ENCODE measurements at places on chromosomes 13 and 19.

DNA sequence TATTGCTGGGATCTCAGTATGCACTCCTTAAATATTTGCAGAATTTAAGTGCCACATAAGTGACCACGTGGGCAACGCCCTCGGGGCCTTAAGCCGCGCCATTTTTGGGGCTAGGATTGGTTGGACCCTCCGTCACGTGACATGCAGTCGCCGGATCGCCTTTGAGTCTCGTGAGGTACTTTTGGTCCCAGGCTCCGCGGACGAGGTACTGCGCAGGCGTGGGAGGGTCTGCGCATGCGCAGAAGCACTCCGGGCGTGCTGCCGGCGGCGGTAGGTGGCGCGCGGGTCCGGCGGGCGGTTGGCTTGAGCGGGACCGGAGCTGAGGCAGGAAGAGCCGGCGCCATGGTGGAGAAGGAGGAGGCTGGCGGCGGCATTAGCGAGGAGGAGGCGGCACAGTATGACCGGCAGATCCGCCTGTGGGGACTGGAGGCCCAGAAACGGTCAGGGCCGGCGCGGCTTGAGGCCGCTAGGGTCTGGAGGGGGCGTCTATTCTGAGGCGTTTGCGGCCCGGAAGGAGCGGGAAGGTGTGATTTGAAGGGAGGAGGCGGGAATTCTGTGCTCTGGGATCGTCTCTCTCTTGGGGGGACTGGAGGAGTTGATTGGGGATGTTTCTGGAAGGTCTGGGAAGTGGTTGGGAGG lies at the start of gene SAE1:
SAE1 (plus strand) TSS at position 247 of the 639 bp plus-strand sequence; CDS start at position 343, 96 bp downstream.
- DNase-seq = peak; percentile 97

GRCh38 chr13:31875134-31875533 lies 135.8 kb downstream of the RXFP2 start:
- no peak for DNase-seq

DNA sequence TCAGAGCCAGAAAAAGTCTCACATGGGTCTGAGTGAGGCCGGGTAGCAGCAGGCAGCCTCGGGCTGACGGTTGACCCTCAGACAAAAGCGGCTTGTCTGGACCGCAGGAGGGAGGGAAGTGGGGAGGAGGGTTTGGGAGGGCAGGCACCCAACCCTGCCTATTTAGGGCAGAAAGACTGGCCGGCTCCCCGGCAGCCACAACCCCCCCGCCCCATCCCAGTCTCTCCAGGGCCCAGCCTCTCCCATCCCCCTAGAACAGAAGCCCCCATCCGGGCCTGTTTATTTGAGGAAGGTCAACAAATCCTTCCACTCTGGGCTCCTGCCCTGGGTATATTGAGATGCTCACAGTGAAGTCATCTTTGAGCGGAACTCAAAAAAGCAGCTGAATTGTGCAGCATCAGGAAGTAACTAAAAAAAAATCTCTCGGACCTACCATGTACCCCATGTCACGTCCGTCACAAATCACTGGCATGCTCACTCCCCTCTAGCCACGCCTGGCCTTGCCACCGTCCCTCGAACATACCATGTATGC lies 6.3 kb downstream of the DACT3 start:
- DNase-seq = no peak

DNA sequence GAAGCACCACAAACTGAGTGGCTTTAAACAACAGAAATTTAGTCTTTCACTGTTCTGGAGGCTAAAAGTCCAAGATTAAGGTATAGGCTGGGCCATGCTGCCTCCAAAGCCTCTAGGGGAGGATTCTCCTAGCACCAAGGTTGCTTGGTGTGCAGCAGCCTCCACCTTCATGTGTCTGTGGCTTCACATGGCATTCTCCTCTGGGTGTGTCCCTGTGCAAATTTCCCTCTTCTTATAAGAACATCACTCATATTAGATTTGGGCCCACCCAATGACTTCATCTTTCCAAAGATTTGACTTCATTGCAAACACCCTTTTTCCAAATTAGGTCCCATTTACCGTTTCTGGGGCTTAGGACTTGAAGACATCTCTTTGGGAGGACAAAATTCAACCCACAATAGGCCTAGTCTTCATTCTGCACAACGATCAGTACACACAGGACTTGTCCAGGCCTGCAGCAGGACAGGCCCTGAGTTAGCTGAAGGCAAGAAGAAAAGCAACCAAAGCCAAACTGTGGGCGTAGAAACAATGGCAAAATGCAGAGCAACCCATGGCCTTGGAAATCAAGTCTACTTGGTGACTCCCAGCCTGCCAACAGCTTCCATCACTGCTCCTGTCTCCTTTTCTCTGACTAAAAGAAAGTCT lies 521.2 kb upstream of the NBEA start:
- no peak for DNase-seq

- no peak for DNase-seq
Observed at GRCh38 chr13:31769575-31769974, 30.2 kb downstream of the RXFP2 start.

GRCh38 chr13:35961461-35962220 lies 169.5 kb downstream of the DCLK1 start:
- DNase-seq = no peak

DNA sequence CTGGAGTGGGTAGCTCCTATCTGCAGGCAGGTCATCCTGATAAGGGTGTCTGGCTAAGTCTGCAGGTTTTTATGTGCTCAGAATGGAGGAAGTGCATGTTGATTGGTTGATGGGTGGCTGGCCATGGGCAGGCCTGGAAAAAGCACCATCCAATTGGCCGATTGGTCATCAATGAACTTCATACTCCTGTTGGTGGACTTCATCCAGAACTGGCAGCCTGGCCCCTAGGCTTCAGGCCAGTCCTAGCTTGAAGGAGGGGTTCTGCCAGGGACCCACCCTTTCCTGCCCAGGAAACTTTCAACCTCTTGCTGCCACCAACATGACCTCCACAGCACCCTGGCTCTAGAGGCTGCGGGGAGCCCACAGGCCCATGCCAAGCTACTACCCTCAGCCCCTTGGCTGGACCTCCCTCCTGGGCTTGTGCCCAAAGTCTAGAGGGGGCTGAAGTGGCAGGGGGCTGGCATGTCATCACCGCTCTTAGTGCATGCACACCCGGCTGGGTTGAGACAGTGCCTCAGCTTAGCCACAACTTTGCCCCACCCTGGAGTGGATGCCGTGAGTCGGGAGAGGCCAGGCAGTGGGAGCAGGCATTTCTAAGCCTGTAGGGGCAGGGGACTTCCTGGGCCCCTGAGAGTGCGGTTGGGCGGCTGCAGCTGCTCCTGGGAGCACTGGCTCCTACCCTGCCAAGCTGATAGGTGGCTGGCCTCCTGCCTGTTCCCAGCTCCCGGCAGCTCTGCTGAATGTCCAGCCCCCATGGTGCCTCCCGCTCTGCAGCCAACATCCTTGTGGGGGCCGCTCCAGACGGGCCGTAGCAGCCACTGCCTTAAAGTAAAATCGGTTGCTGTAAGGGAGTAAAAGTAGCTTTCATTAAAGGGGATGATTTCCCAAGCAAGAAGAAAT lies 13.2 kb downstream of the DNAJC15 start:
- DNase-seq = no peak

GRCh38 chr19:21765151-21765550 lies 2.2 kb downstream of the ZNF100 start:
- DNase-seq = no peak

DNA sequence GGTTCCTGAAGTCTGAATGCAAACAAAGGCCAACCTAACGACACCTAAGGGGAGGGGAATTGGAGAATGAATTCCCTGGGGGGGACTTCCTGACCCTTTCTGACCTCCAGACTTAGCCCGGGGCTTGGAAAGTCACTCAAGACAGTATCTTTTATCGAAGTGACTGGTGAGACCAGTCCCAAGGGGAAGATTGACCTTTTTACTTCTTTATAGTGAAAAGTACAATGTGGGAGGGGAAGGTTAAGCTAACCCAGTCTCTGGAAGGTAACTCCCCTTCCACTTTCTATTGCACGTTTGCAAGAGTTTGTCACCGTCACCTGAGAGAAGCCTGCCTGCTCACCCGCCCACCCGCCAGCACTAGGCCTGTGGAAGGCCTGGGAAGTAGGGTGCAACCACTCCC lies 111.9 kb downstream of the EFNB2 start:
- DNase-seq = peak; percentile 33

DNA sequence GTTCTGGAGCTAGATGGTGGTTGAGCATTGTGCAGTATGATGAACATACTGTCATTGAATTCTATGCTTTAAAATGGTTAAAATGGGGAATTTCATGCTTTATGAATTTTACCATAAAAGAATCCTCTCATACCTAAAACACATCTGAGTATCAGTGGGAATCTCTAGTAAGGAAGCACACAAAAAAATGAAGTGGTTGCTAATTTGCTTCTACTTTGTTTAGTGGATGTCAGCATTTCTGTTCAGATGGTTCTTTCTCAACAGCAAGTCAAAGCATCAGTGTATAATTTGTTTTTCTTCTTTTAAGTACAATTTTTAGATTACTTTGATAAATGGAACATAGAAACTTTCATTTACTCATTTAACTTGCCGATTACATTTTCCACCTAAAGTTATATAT lies 52.1 kb upstream of the AKAP11 start:
- no peak for DNase-seq

DNA sequence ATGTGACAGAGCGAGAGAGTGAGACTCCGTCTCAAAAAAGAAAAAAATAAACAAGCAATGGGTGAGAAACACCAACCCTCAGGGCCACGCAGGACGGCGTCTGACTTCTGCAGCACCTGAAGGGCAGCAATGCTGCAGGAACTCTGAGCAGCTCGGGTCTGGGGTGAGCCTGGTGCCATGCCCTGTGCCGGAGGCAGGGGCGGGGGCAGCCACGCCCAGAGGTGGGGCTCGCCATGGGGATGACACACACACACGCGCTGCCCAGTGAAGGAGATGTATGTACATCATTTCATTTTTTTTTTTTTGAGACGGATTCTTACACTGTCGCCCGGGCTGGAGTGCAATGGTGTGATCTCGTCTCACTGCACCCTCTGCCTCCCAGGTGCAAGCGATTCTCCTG lies 24.3 kb downstream of the GPX4 start:
- DNase-seq = no peak

GRCh38 chr13:23460309-23460708 lies 26.8 kb upstream of the SACS start:
- no peak for DNase-seq

GRCh38 chr19:55373306-55373992 lies 3.2 kb upstream of the TMEM190 start:
- DNase-seq = no peak

DNA sequence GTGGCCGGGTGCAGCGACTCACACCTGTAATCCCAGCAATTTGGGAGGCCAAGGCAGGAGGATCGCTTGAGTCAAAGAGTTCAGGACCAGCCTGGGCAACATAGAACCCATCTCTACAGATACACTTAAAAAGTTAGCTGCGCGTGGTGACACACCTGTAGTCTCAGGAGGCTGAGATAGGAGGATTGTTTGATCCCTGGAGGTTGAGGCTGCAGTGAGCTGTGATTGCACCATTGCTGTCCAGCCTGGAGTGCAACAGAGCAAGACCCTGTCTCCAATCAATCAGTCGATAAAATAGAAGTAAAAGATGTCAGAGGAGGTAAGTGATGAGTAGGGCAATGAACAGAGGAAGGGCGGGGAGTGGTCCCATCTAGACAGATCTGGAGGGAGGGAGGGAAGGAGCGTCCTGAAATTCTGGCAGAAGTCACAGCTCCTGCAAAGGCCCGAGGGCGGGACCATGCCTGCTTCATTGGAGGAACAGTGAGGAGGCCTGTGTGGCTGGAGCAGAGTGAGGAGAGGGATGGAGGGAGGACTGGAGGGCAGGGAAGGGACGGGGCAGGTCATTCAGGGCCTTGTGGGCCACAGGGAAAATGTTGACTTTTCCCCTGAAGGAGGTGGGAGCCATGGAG lies 9.7 kb downstream of the SMIM24 start:
- DNase-seq = no peak

GRCh38 chr19:14580623-14581237 lies 2.2 kb upstream of the CLEC17A start:
- no peak for DNase-seq

DNA sequence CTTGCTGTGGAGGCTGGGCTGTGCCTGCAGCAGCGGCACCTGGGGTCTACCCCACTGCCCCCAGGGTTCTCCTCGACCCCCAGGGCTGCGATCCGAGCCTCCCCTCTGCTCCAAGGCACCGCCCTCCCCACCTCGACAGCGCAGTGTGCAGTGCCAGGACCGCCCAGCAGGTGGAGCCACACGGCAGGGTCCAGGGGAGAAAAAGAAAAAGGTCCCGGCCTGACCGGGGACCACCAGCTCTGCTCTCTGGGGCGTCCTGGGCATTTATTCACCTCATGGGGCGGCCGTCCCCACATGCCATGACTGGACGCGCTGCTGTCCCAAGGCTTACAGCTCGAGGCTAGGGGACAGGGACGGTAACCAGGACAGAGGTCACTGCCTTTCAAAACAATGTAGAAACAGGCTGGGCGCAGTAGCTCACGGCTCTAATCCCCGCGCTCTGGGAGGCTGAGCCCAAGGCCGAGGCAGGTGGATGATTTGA lies 10.6 kb downstream of the REXO1 start:
- DNase-seq = peak; percentile 90

DNA sequence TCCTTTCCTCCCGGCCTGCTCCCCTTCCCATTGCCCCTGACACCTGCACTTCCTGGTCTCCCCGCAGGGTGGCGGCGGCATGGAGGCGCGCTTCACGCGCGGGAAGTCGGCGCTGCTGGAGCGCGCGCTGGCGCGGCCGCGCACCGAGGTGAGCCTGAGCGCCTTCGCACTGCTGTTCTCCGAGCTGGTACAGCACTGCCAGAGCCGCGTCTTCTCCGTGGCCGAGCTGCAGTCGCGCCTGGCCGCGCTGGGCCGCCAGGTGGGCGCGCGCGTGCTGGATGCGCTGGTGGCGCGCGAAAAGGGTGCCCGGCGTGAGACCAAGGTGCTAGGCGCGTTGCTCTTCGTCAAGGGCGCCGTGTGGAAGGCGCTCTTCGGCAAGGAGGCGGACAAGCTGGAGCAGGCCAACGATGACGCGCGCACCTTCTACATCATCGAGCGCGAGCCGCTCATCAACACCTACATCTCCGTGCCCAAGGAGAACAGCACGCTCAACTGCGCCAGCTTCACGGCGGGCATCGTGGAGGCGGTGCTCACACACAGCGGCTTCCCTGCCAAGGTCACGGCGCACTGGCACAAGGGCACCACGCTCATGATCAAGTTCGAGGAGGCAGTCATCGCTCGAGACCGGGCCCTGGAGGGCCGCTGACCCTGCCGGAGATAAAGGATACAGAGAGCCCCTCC lies 1.7 kb downstream of the TRAPPC5 start:
- peak; percentile 59 for DNase-seq

- peak; percentile 99 for DNase-seq
Observed at GRCh38 chr19:52140032-52140710, 433 bp upstream of the ZNF616 start.

DNA sequence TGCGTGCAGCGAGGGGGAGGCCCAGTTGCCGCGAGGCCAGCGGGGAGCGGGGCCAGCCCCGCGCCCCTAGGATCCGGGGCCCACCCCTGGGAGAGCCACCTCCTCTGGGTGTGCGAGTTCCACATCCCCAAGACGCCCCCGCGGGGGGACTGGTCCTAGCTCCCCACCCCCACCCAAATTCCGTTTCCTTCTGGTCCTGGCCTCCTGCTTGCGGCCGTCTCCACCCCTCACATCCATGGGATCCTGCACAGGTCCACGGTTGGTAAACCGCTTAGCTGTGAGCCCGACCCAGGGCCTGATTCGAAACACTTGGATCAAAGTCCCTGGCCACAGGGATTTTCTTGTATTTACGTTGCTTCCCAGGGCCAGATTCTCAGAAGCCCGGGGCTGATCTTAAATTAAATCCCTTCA lies 324 bp upstream of the FBXO17 start:
- peak; percentile 23 for DNase-seq
